ENCODE measurements at places on chromosomes 2 and 18.
A peak's percentile ranks its signal among the peaks of the same experiment; 100 is the strongest.

GRCh38 chr2:144011098-144011497 is 508.8 kb downstream of the ZEB2 start:
- DNase-seq: no peak

GRCh38 chr2:74849228-74849892 is 15.4 kb downstream of the HK2 start:
- DNase-seq: no peak

GRCh38 chr18:58047556-58047882 is 3.5 kb downstream of the NEDD4L start:
- no peak for DNase-seq

- DNase-seq: no peak
These were observed 109.4 kb downstream of the PARD3B start for GRCh38 chr2:204654669-204655068.

DNA sequence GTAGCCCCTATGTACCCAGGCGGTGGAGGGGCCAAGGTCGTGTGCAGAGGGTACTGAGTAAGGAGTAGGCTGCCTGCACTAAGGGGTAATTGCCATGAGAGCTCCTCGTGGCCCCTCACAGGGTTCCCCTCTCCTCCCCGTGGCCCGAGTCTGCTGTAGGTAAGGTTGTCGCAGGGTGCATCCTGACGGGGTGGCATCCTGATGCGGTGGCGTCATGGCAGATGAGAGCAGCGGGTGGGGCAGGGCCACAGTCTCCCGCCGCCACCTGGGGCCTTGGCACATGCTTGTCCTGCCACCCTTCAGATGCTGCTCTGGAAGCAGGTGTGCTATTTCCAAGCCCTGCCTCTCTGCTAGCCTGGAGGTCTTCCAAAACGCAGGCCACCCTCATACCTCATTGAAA is 89.7 kb downstream of the EIPR1 start:
- peak; percentile 40 for DNase-seq

Data from right lobe of liver (tissue), 6 donors.